ENCODE measurements at places on chromosomes 4 and X.

GRCh38 chr4:67437974-67438713 lies 107.2 kb downstream of the CENPC start:
- no peak for DNase-seq

- no peak for DNase-seq
Measured at GRCh38 chr4:83885256-83886182, 349.6 kb downstream of the GPAT3 start.

GRCh38 chr4:169122422-169122821 lies 112.4 kb upstream of the CBR4 start:
- no peak for DNase-seq

- DNase-seq: no peak
Measured at GRCh38 chr4:36392024-36392423, 110.6 kb downstream of the DTHD1 start.

- DNase-seq: no peak
Measured at GRCh38 chr4:39714166-39714565, 16.2 kb downstream of the UBE2K start.

DNA sequence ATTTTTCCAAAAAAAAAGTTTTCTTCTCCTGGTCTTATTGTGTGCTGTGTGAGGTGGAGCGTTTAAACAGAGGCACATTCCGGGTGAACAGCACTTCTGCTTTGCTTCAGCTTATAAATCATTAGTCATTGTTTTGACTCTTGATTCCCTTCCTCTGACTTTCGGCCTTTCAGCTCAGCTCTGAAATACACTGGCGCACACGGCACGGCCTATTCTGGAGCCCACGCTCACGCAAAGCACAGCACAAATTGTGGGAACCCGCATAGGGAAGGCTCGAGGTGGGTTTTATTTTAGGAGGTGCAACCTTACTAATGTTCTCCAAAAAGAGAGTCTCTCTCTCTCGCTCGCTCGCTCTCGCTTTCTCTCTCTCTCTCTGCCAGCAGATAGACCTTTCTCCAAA lies 4.0 kb downstream of the POU3F4 start:
- no peak for DNase-seq

DNA sequence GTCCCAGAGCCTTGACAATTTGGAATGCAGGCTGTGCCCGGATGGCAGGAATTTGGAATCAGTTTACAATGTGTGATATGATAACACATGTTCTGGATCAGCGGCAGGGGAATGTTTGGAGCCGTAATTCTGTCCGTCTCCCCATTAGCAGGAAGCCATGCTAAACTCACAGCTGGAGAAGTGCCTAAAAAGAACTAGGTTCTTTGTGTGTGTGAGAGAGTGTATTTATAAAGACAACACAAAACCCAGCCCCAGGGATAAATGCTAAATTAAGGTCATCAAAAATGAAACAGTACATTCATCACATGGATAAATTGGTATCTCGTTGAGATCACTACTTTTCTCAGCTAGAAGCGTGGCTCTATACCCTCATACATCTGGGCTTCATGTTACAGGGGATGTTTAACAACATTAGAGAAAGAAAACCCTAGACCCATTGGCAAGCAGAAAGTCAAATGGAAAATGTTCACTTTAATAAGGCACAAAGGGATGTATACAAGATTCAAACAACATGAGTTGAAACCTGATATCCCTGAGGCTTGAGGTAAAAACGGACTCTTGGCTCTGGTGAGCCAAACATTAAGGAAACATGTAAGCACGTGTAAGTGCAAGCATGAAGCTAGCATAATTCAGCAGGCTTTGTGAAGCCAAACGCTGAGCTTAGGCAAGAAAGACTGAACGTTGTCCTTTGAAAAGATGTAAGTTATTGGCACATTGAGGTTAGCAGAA lies 18.0 kb upstream of the TMEM131L start:
- no peak for DNase-seq

GRCh38 chrX:69741721-69742120 lies 125.8 kb downstream of the EDA start:
- no peak for DNase-seq

GRCh38 chrX:24245202-24245601 lies 68.7 kb downstream of the SUPT20HL2 start:
- DNase-seq: no peak
